ENCODE measurements at places on chromosomes 1 and 21.

GRCh38 chr1:6357243-6357936, 36.2 kb downstream of the ACOT7 start:
- no peak for DNase-seq

DNA sequence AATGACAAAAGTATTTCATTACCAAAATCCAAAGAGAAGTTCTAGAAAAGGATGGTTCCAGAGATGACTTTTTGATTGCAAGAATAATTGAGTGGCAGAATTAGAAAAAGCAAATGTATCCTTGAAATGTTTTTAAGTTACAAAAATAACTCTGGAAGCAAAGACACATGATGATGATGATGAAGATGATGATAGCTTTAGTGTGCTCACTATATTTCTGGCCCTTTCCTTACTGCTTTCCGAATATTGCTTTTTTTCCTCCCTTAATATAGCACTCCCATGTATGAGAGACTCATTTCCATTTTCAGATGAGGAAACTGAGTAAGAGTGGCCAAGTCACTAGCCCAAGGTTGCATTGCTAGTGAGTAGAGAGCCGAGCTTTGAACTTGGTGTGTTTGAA, 54.7 kb downstream of the CACHD1 start:
- DNase-seq: no peak

DNA sequence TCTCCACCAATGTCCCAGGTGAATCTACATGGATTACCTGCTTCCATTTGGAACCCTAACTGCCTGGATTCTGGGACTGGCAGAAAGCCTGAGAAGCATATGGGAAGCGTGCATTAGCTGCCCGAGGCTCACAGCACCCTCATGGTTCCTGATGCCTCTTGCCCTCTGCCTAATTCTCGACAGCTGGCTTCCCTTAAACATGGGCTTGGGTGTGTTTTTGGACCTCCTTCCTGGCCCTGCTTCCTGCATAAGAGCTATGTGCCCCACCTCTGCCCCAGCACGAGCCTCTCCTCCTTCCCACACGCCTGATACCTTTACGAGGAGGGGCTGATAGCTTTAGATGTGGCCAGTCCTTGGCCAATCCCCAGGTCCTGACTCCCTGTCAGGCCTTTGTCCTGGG, 152.4 kb upstream of the HMGB4 start:
- DNase-seq: no peak

DNA sequence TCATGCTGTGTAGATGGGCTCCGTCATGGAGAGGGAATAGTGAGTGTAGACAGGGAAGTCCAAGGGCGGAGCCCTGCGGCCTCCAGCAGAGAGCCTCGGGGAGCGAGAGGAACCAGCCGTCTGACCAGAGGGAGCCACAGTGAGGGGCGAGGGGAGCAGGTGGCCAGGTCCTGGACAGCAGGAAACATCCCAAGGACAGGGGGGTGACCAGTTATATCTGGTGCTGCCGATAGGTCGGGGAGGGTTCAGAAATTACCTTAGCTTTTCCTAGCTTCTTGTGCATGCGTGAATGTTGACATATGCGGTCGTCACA, 46.5 kb downstream of the TRAPPC10 start:
- DNase-seq: no peak

DNA sequence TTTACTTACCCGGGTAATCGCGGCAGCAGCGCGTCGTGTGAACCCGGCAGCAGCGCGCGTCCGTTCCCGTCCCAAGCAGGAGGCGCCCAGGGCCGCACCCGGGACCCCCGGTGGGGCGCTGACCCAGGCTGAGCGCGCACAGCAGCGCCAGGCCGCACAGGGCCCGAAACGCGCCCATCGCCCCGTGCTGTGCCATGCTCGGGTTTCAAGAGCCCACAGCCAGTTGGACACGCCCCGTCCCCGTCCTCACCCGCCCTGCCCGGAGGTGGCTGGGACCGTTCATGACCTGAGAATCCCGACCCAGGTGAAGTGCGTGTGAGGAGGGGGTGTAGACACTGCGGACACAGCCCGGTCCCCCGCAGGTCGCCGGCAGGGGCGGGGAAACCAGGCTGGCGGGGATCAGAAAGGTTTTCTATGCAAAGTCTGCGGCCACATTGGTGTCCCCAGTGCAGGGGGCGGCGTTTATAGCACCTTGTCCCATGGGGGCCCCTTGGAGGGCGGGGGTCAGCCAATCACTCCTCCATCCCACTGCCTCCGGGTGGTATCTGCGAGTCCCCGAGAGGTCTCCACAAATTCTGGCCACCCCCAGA, at the start of gene TNFRSF18:
Gene TNFRSF18, minus strand, starts transcription at position 217 of the 590 bp plus-strand sequence. Its CDS starts 21 bp downstream, at position 196.
- DNase-seq: no peak

DNA sequence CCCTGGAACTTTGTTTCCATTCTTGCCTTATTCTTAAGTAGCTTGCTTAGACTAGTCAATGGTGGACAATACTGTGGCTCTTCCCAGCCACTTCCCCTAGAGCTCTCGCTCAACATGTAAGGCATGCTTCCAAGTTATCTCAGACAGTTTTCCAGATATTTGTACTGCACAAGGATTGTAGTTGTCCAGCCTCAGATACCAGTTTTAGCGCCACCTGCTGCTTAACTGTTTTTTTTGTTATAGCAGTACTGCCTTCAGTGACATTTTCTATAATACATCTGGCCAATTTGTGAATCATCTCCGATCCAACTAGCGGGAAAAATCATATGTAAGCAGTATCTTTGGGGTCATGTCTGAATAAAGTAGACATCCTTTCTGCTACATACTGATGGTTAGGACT, 346.7 kb upstream of the ADGRL4 start:
- DNase-seq: peak; percentile 10

DNA sequence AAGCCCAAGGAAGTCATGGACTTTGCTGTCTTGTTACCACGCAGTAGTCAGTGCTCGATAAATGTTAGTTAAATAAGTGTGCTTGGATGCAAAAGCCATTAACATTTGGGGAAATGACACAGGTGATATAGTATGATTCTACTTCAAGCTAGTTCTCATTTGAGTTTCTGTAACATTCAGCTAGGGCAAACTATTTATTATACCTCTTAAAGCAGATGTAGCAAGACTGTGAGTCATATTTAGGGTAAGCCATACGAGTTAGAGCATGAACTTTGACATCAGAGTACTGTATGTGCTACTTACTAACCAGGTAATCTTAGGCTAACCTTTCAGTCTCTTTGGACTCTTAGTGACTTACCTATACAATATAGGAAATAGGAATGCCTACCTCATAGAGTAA, 21.0 kb downstream of the CLCA4 start:
- DNase-seq: no peak

- no peak for DNase-seq
Measured at GRCh38 chr1:229004066-229004833, 266.7 kb upstream of the RAB4A start.

DNA sequence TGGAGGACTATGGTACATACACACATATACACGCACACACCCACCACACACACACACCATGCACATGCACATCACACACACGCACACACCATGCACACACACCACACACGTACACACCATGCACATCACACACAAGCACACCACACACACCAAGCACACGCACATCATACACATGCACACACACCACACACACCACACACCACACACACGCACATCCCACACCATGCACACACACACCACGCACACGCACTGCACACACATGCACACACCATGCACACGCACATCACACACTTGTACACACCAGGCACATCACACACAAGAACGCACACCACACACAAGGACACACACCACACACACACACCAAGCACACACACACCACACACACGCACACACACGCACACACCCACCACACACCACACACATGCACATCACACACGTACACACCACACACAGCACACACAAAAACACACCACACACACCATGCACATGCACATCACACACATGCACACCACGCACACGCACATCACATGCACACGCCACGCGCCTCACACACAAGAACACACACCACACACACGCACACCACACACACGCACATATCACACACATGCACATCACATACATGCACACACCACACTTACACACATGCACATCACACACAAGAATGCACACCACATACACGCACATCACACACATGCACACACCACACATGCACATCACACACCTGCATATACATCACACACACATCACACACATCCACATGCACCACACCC, 9.2 kb downstream of the PDE9A start:
- no peak for DNase-seq

DNA sequence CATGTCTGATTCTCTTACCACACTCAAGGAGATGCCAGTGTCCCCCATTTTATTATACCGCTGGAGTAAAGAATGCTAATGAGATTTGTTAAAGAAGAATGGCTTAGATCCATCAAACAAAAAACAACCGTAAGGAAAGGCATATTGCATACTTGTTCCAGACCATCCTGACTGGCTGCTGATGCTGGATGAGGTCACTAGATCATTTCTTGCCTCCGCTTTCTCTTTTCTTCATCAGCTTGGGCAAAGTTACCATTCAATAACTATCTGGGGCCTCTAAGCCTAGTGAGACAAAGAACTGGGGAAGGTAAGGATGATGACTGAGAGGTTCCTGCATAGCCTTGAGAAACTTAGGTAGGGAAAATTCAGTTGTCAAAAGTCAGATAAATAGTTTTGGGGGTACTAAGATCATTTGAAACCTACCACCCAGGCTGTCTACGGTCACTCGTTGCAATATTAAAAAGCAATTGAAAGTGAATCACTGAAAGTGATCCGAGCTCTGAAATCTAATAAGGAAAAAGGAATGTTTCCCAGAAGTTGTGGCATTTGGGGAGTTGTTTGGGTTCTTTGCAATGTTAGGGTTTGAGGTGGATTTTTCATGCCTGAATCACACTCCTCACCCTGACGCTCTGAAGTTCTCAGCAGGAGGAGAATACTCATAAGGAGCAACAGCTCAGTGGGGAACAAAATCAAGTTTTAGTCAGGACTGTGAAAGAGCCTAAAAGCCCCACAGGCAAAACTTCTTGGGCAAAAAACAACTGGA, 176.8 kb downstream of the HHIPL2 start:
- no peak for DNase-seq

DNA sequence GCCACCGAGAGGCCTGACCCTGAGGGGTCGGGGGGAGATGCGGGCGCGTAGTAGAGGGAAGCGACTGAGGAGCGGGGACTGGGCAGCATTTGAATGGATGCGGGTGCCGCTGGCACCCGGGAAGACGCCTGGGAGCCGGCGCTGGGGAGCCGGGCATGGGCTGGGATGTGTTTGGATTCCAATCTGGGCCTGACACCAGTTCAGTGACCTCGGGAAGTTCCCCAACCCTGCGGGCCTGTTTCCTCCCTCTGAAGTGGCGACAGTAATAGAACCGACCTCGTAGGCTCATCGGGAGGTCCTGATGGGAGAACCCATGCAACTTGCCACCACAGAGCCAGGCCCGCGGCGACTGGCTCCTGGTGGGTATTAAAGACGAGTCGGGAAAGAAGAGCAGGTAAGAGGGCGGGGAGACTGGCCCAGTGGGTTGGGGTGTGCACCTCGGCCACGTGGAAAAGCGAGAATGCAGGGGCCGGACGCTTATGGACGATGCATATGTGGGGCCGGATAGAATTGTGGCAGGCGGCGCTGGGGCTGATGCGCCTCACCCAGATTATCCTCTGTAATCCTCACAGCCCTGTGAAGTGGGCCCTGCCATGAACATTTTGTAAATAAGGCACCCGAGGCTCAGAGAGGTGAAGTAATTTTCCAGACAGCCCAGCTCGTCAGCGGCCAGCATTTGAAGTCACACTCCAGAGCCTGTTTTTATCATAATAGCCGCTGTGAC, 105.8 kb downstream of the SLC16A1 start:
- DNase-seq: no peak

DNA sequence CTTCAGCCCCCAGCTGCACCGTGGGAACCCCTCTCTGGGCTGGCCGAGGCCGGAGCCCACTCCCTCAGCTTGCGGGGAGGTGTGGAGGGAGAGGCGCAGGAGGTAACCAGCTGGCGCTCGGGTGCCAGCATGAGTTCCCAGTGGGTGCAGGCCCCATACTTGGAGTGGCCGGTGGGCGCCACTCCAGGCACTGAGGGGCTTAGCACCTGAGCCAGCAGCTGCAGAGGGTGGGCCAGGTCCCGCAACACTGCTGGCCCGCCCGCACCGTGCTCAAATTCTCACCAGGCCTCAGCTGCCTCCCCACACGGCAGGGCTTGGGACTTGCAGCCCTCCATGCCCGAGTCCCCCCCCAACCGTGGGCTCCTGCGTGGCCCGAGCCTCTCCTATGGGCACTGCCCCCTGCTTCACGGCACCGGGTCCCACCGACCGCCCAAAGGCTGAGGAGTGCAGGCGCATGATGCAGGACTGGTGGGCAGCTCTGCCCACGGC, 47.2 kb downstream of the LRRC53 start:
- DNase-seq: no peak

DNA sequence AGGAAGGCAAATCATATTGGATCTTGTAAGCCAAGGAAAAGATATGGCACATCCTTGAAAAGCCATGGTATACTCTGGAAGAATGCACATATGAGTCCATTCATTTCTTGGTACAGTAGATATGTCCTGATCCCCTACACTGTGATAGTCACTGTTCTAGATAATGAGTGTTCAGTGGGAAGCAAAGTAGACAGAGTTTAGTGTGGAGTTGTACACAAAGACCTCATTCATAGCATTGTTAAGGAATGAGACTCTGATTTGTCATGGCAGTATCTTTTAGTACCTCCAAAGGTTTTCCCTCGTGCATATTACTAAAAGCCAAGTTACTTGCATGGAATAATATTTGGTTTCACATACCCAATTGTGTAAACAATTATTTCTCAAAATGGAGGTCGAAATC, 204.7 kb downstream of the NFIA start:
- no peak for DNase-seq

- DNase-seq: no peak
Measured at GRCh38 chr1:62285440-62285839, 33.8 kb downstream of the KANK4 start.

DNA sequence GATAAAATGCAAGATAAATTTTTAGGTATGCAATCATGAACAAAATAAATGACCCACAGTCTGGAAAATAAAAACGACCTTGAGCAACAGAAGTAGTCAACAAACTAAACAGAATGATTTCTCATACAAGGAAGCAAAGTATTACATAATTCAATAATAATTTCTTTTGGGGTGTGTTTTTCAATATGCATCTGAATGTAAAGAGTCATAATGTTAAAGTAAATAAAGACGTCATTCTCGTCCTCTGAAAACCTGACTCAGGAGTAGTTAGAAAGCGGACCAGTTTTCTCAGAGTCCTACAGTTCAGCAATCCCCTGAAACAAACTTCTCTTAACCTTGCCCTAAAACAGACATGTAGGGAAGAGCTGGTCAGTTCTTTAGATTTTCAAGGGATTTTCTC, 18.6 kb downstream of the CDC42BPA start:
- DNase-seq: no peak

GRCh38 chr1:246698466-246699094, 25.6 kb upstream of the SCCPDH start:
- DNase-seq: no peak

GRCh38 chr1:84350550-84350949, 47.7 kb upstream of the DNASE2B start:
- DNase-seq: no peak

Data from activated CD4-positive, alpha-beta T cell treated with anti-CD3 and anti-CD28 coated beads, Interleukin-2, Interleukin-4, amounts not matched to agents 100 ng/mL and 50 ng/mL, durations not matched to agents 16 hours and 8 hours (primary cell).